SK-N-SH (cell line): ENCODE measurements at places on chromosomes 16 and 17. TPM values are rescaled to one million over a fixed set of nuclear protein-coding genes. Genes with fewer than 3 reads are reported as not detected.

ABCA8 gene
- polyA plus RNA-seq, result 2.3 TPM in 2 replicates

MT1M gene
- polyA plus RNA-seq, result 0.45 and 1.3 TPM in 2 replicates

IFI35 gene
- polyA plus RNA-seq, result 15.7 and 17.6 TPM in 2 replicates

ATF7IP2 gene
- polyA plus RNA-seq, result 0.28 and 0.35 TPM in 2 replicates

TPSAB1 gene
- not detected in 2 replicates for polyA plus RNA-seq

SLC5A10 gene
- polyA plus RNA-seq, result not detected in 2 replicates

DNA sequence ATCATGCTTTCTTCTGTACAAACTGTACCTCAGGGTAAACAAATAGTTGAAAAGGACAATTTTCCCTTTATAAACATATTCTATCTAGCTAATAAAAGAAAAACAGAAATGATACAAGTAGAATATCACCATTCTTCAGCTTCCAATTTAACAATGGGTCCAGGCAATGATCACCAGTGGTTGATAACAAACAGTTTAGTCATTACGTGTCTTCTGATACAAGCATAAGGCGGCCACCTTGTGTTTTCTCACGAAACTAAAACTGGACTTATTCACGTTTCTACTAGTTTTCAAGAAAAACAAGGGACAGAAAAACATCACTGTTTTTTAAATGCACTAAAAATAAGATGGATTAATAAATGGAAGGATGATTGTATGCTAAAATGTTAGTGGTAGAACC is 58.3 kb downstream of the STH start:
- H3K4me1 ChIP-seq, result peaks cover 2% of the 10 kb centered on the region; the same call in 1 of the 2 replicates
- no peak overlapping the region for H3K4me3 ChIP-seq
- peaks cover 15% of the 10 kb centered on the region for H3K36me3 ChIP-seq
- peak overlapping the region; percentile 87 for H3K27ac ChIP-seq
- DNase-seq, result no peak

- peak; percentile 12 for DNase-seq
- peak overlapping the region; percentile 47; the same call in 1 of the 2 replicates for H3K27ac ChIP-seq
- H3K4me1 ChIP-seq, result no peaks in the 10 kb centered on the region
- no peaks in the 10 kb centered on the region for H3K36me3 ChIP-seq
Observed at GRCh38 chr16:80063031-80063712, 462.6 kb upstream of the MAF start.

DNA sequence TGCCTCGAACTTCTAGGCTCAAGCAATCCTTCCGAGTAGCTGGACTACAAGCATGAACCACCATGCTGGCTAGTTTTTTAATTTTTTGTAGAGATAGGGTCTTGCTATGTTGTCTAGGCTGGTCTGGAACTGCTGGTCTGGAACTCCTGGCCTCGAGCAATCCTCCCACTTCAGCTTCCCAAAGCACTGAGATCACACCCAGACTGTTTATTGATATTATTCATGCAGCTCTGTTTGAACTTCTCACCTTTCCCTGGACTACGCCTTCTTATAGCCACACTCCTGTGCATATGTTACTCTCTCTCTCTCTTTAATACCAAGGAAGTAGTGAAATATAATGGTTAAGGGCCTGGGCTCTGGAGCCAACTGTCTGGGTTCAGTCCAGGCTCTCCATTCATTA is 4.6 kb downstream of the COG7 start:
- H3K27me3 ChIP-seq, result no peaks in the 10 kb centered on the region
- no peak for DNase-seq
- peaks cover 5% of the 10 kb centered on the region; the same call in 1 of the 2 replicates for H3K4me1 ChIP-seq
- H3K4me3 ChIP-seq, result no peak overlapping the region
- H3K27ac ChIP-seq, result no peak overlapping the region

DNA sequence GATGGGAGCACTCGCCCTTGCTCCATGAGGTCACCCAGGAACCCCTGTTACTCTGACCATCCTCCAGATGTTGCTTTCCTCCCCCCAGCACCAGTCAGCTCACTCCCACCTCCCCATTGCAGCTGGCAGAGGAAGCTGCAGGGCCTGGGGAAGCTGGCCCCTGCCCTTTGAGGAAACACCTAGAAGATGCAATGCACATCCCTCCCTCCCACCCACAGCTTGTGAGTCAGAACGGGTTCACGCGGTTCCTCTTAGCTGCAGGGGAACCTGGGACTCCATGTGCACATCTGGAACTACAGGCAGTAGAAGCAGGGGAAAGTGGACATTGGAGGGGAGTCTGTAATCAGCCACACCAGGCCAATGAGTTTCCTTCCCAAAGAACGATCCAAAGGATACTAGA is 96.9 kb downstream of the KATNIP start:
- no peak overlapping the region for H3K27ac ChIP-seq
- no peaks in the 10 kb centered on the region for H3K36me3 ChIP-seq
- no peak overlapping the region for H3K4me3 ChIP-seq

- peaks cover 13% of the 10 kb centered on the region for H3K36me3 ChIP-seq
- peak; percentile 84 for DNase-seq
- no peak overlapping the region for H3K4me3 ChIP-seq
- H3K27ac ChIP-seq, result no peak overlapping the region
- no peaks in the 10 kb centered on the region for H3K27me3 ChIP-seq
Observed at GRCh38 chr16:685967-686366, 1.8 kb upstream of the JMJD8 start.

DNA sequence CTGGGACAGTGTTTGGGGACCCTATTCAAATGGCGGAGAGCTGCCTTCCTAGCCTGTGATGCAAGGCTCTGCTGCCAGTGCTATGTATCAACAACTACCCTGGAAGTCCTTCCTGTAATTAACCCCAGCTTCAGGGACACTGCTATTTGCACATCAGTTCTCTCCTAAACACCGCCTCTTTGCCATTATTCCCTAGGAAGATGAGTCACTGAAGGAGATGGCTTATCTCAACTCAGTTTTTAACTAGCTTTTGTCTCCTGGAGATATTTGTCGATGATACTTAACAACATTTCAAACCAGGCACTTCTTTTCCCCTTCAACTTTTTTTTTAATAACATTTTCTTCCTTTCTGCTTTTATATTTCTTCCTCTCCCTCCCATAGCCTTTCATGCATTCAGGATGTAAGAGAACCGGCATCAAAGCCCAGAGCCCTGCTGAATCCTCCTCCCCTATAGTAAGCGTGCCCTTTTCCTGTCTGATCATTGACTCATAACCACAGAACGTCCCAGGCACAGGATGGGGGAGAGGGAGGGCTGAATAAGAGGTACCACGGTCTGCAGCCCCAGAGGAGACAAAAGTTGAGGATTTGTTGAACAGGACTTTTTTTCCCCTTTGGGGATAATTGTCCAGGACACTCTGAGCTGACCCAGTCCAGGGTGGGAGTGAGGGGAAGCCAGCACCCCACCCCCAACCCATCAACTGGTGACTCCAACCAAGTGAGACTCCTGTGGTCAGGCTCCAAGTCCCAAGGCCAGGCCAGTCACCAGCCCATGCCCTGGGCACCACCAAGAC is 387.8 kb upstream of the SALL1 start:
- DNase-seq, result peak; percentile 13
- peaks cover 18% of the 10 kb centered on the region; the same call in 1 of the 2 replicates for H3K4me1 ChIP-seq
- H3K36me3 ChIP-seq, result no peaks in the 10 kb centered on the region
- peak overlapping the region; percentile 88 for H3K27ac ChIP-seq
- H3K4me3 ChIP-seq, result peak overlapping the region; percentile 12; the same call in 1 of the 2 replicates
- H3K27me3 ChIP-seq, result no peaks in the 10 kb centered on the region

DNA sequence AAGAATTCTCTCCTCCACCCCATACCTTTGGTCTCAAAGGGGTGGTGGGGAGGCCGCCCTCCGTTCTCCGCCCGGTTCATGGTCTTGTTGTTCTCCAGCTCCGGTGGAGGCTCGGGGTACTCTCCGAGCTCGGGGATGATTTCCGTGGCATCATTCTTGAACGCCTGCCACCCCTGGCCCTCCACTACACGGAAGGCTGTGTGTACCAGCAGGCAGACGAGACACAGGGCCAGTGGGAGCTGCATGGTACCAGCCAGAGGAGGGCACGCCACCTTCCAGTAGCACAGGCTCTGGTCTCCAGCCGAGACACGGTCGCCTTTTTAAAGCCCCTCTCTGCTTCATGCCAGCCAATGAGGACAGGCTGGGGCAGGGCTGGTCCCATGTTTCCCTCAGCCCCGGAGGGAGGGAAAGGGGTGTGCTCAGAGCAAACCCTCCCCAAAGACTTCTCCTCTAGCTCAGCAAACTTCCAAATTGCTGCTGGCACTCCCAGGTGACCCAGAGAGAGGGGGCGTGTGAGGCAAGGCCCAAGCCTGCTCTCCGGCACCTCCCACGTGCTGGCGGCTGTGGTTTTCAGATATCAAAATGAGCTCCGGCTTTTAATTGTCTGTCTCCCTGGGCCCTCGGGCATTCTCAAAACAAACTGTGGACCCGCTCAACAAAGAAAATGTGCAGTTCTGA is at the start of gene SOST:
Gene SOST (minus strand): TSS at position 295 of the 678 bp plus-strand sequence. CDS start 50 bp downstream, at position 245.
- H3K27ac ChIP-seq, result no peak within 1 kb of the TSS
- H3K36me3 ChIP-seq, result no peaks in the 10 kb centered on the region
- no peak within 1 kb of the TSS for H3K4me3 ChIP-seq
- no peaks in the 10 kb centered on the region for H3K4me1 ChIP-seq
- H3K27me3 ChIP-seq, result no peaks in the 10 kb centered on the region
- no peak for DNase-seq

DNA sequence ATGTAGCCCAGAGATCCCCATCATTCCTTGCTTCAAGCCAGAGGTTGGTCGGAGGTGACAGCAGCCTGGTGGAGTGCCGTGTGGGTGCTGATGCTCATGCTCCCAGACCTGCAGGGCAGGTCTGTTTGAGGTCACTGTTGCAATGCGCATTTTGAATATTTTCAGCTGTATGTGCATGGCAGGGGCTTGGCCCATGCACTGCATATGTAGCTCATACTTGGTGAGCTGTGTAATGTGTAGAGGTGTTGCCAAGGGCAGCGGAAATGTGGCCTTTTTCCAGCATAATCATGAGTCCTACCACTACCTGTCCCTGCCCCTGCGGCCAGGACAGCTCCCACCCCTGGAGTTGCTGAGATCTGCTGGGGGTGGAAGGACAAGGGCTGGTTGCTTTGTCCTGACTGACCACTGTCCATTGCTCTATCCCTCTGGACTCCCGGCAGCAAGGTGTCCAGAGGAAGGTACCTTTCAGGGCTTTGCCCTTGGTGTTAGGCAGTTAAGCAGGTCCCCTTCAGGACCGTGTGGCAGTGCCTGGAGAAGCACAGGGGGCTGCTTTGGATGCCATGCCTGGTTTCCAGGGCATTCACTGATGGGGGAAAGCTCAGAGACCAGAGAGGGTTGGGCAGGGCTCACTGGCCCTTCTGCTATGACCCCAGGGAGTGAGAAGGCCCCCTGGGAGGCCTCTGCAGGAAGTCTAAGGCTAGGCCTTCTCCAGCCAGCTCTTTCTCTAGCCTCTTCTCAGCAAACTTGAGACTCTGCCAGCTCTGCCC is 215.2 kb downstream of the NTN1 start:
- no peaks in the 10 kb centered on the region for H3K36me3 ChIP-seq
- no peak overlapping the region for H3K4me3 ChIP-seq

DNA sequence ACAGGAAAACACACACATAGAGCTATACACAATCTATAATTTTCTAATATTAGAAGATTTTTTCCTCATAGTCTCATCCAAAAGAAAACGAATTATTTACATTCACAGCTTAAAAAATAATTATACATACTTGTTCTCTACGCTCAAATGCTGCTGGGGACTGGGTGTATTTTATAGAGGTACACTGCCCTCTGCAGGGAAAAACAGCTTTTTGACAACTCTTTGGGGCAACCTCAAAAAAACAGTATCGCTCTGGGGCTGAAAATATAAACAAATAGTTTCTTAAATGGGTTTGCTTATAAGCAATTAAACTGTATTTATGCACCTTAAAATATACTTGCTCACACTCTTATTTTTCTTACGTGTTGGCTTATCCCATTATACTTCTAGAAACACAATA is 261.8 kb upstream of the PSMD7 start:
- H3K27ac ChIP-seq, result no peak overlapping the region
- no peaks in the 10 kb centered on the region for H3K27me3 ChIP-seq
- peak; percentile 57 for DNase-seq
- H3K4me1 ChIP-seq, result no peaks in the 10 kb centered on the region

DNA sequence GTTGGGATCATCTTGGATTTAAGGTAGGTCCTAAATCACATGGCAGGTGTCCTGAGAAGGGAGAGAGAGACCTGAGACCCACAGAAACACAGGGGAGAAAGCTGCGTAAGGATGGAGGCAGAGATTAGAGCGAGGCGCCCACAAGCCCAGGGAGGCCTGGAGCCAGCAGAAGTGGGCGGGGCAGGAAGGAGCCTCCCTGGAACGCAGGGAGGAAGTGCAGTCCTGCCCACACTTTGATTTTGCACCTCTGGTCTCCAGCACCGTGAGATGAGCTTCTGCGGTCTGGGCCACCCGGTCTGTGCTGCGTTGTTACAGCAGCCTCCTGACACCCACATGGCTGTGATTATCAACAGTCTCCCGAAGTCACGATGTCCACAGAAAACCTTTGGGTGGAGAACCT is 6.4 kb downstream of the DNASE1L2 start:
- H3K4me3 ChIP-seq, result no peak overlapping the region
- H3K27me3 ChIP-seq, result no peaks in the 10 kb centered on the region
- DNase-seq, result peak; percentile 22
- peaks cover 33% of the 10 kb centered on the region for H3K36me3 ChIP-seq

- H3K27ac ChIP-seq, result no peak within 1 kb of the TSS
- no peak within 1 kb of the TSS for H3K4me3 ChIP-seq
- no peaks in the 10 kb centered on the region; the same call in 1 of the 2 replicates for H3K4me1 ChIP-seq
- peaks cover 100% of the 10 kb centered on the region for H3K27me3 ChIP-seq
Observed at GRCh38 chr17:48604770-48605329, at the start of gene HOXB6. TSS of gene HOXB6 (minus strand) at chr17:48604986. CDS start at chr17:48598150, 6,836 bp downstream.

DNA sequence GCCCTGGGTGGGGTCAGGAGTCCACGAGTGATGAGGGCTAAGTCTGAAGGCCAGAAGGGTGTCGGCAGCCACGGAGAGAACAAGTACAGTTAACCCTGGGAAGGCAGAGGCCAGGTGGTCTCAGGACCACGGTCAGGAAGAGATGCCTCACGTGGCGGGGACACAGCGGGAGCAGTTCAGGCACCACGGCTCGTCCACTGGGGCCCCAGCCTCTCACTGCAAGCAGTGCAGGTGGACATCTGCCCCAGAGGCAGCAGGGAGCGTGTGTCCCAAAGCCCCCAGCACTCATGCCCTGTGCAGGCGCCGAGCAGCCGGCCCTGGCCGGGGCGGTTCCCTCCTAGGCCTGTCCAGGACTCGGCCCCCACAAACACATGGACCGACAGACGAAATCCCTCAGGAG is 4.7 kb downstream of the LMF1 start:
- no peaks in the 10 kb centered on the region; the same call in 1 of the 2 replicates for H3K27me3 ChIP-seq
- no peak overlapping the region for H3K4me3 ChIP-seq
- DNase-seq, result no peak
- H3K27ac ChIP-seq, result no peak overlapping the region

DNA sequence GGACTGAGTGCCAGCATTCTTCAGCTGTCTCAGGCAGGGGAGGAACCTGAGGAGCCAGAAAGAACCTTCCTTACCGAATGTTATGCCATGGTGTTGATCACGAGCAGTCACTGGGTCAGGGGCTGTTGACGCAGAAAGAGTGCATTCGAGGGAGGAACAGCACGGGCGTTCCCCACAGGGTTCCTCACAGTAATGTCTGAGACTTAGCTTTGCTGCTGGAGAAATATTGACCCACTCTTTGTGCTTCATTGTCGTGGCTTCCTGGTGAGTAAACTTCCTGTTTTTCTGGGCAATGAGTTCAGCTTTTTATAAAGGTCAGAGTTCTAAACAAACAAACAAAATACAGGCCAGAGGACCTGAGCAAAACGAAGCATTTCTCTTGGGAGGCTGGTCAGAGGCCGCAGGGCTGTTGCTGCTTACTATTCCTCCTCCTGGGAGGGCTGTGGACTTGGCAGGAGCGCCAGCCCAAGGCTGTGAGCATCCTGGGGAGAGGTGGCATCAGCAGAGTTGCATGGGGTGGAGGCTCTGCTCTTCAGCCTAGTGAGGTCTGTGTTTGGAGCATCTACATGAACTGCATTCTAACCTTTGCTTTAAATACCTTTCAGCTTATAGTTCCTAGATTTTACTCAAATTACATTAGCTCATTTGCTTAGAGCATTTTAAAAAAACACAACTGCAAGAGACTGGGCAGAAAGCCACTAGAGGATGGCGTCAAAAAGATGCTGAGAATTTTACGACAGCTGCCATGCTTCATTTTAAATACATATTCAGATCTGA is 143.1 kb upstream of the CACNG5 start:
- H3K4me1 ChIP-seq, result peaks cover 2% of the 10 kb centered on the region; the same call in 1 of the 2 replicates
- no peak overlapping the region for H3K4me3 ChIP-seq
- H3K27me3 ChIP-seq, result no peaks in the 10 kb centered on the region
- H3K36me3 ChIP-seq, result peaks cover 79% of the 10 kb centered on the region
